Psoas muscle (tissue), 8 donors: ENCODE measurements at places on chromosomes 3 and 15. TPM values are rescaled to one million over a fixed set of nuclear protein-coding genes. Genes with fewer than 3 reads are reported as not detected.

DNA sequence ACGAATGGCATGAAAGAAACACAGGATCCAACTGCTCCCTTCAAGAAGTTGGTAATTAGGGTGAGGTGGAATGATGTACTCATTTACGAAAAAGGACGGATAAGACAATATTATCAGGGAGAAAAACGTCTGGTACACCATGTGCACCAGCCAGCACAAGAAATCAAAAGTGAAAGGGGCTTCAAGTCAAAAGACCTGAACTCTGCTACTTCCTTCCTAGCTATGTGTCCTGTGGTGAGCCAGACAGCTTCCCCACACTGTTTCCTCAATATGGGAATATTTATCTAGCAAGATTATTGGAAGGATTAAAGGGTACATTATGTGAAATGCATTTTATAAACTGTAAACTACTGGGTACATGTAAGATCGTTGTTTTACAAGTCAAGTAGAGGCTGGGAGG is 33.9 kb downstream of the RAB27A start:
- no peak for DNase-seq

- DNase-seq: no peak
Observed at GRCh38 chr3:67290438-67290837, 292.3 kb downstream of the KBTBD8 start.

DNA sequence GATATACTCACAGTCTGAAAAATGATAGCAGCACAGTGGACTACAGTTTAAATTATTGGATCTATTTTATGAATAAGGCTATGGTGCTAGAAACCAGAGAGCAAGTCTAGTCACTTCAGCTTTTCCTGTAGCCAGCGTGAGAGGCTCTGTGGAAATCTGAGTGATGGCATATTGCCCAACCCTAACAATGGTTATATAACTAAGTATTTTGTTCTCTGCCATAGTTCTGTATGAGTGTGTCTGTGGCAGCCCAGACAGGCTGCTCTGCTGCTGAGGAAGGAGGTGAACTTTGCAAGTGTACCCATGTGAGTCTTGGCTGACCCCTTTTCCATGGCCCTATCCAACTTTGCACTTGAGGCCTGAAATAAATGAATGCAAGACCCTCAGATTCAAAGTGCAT is 105.7 kb downstream of the LRTM1 start:
- DNase-seq: no peak

DNA sequence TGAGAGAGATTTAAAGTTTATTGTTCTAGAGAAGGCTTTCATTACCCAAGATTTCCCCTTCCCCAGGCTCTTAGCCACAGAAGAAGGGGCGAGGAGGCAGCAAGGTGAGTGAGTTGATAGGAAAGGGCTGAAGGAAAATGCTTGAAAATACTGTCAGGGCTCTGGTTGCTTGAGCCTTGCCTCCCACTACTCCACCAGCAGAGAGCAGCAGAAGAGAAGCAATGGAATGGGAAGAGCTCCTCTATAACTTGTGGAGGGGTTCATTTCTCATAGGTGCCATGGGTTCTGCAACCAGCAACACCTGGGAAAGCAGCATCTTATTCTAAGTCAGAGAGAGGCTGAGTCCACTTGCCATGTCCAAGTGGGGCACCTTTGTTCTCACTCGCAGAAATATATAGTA is 184.0 kb upstream of the CNTN6 start:
- DNase-seq: no peak

- DNase-seq: peak; percentile 86
Observed at GRCh38 chr15:31396881-31397560, 70.4 kb downstream of the KLF13 start.

DNA sequence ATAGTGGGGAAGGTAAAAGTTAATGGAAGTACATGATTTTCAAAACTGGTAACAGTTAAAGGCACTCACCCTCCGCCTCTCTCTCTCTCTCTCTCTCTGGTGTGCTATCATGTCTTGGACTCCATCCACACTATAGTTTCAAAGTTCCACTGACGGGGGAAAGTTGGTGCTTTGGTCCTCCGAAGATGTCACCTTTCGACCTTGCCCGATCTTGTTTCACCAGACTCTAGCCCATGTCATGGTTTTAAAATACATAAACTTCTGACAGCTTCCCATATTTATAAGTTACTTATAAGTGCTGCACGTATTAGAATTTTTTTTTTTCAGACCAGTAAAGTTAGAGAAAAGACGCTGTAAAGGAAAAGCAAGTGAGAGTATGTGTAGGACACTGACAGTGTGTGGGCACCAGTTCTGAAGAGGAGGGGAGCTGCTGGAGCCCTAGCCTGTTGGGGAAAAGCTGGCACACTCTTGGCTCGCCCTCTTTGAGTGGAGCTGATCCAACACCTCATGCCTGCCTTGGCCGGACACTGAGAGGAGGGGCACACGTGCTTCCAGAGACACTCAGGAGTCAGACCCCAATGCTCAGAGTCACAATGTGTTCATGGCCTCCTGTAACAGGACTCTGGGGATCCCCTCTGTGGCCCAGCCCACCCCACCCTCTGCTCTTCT is 200.5 kb upstream of the TPM1 start:
- DNase-seq: no peak

- DNase-seq: no peak
Observed at GRCh38 chr3:14547693-14548092, 7.6 kb upstream of the GRIP2 start.

GRCh38 chr15:71804695-71805470 is 5.5 kb upstream of the NR2E3 start:
- no peak for DNase-seq

GRCh38 chr3:114235431-114235830 is 1.9 kb downstream of the ZNF80 start:
- no peak for DNase-seq

GRCh38 chr3:139772539-139773500 is 95.0 kb upstream of the NMNAT3 start:
- DNase-seq: no peak

DNA sequence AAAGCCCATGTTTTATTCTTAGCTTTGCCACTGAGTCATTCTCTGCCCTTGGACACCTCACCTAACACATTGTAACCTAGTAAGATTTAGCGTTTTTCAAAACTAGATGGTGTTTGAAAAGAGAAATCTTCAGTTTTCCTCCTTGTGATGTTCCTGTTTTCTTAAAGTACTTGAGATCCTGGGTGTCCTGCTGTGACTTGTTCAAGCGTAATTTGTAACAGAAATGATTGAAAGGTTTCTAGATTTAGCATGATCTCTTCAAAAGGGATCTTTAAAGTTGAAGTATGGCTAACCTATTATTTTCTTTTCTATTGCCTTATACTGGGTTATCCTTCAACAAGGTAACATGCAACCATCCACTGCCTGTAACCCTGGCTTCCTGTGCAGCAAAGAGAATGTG is 32.6 kb upstream of the SPATA16 start:
- no peak for DNase-seq

GRCh38 chr3:175985781-175986180 is 1126.6 kb downstream of the NAALADL2 start:
- no peak for DNase-seq

DNA sequence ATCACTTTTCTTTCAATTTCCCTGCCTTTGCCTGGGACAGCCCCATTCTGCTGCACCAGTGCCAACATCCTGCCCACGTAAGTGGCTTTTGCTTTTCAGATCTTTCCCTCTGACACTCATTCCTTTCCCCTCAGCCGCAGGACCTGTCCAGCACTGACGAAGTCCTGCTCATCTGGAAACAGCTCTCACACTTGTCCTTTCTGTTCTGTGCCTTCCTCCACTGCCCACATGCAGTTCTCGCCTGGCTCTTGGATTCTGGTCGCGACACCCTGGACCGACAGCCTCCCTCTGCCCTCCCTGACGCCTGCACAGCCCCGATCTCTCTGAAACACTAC is 99.7 kb downstream of the ADCY5 start:
- DNase-seq: no peak

- no peak for DNase-seq
Observed at GRCh38 chr3:33993631-33994030, 195.2 kb downstream of the PDCD6IP start.

DNA sequence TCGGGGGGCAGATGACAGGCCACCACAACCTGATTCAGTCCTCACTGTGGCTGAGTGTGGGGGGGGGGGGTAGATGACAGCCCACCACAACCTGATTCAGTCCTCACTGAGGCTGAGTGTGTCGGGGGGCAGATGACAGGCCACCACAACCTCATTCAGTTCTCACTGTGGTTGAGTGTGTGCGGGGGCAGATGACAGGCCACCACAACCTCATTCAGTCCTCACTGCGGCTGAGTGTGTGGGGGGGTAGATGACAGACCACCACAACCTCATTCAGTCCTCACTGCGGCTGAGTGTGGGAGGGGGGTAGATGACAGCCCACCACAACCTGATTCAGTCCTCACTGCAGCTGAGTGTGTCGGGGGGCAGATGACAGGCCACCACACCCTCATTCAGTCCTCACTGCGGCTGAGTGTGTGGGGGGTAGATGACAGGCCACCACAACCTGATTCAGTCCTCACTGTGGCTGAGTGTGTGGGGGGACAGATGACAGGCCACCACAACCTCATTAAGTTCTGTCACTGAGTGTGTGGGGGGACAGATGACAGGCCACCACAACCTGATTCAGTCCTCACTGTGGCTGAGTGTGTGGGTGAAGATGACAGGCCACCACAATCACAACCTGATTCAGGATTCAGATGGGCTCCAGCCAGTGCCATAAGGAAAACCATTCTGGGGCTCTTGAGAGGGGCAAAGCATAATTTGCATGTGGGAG is 16.9 kb downstream of the ZNF717 start:
- no peak for DNase-seq

GRCh38 chr3:134374105-134374790 is at the start of gene AMOTL2:
Gene AMOTL2, minus strand, starts transcription at chr3:134374447. Its CDS starts 3,014 bp downstream, at chr3:134371433.
- peak; percentile 90 for DNase-seq

GRCh38 chr3:187713504-187713903 is 11.1 kb upstream of the RTP2 start:
- DNase-seq: no peak

DNA sequence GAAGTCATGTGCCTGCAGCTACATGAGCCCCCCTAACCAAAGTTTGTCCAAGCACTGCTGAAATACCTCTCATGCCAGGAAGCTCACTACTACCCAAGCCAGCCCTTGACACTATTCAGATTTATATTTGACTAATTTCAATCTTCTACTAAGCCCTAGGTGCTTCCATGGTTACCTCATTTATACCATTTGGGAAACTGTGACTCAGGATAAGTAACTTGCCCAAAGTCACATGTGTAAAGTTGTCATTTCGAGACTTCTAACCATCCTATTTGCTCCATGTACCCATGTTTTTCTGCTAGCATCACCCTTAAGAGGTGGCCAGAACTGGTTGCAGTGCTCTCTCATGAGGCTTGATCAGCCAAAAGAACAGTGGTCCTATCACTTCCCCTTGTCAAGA is 20.7 kb upstream of the TIMP4 start:
- no peak for DNase-seq

DNA sequence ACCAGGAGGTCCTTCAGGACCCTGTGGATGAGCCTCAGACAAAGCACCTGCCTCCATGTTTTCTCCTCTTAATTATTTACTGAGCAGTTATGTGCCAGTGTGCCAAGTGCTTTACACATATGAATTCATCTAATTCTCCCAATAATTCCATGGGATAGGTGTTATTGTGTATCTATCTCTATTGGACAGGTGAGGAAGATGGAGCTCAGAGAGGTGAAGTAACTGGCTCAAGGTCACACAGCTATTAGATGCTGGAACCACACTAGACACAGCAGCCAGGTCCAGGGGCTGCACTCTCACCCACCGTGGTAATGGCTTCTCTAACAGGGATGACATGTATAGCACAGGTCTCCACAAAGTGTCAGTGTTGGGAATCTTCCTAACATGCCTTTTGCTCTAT is 70.2 kb downstream of the TLE3 start:
- DNase-seq: no peak

DNA sequence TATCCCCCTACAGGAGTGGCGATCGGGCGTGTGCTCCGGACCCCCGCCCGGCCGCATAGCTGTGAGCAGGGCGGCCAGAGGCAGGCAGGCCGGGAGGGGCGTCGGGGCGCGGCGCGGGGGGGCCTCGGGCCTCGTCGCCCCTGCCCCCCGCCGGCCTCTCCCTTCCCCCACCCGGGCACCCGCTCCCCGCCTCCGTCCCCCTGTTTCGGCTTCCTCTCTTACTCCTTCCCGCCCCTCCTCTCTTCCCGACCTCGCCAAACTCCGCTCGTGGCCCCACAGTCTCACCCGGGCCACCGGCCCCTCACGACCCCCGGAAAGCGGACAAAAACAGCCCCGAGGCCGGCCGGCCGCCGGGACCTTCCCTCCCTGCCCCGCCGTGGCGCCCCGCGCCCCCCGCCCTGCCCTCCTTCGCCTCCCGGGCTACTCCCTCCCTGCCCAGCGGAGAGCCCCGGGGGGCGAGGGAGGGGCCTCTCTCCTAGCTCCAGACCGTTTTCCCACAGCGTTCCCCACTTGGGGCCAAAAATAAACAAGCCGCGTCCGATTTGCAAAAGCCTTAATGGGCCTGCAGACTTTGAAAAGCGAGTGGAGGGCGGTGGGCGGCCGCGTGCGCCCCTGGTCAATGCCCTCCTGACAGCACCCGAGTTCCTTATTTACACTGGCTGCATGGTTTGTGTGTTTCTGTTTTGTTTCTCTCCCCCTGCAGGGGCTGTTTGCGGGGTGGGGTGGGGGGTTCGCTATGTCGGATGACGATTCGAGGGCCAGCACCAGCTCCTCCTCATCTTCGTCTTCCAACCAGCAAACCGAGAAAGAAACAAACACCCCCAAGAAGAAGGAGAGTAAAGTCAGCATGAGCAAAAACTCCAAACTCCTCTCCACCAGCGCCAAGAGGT is 1.0 kb downstream of the UBE2E1 start:
- peak; percentile 28 for DNase-seq

DNA sequence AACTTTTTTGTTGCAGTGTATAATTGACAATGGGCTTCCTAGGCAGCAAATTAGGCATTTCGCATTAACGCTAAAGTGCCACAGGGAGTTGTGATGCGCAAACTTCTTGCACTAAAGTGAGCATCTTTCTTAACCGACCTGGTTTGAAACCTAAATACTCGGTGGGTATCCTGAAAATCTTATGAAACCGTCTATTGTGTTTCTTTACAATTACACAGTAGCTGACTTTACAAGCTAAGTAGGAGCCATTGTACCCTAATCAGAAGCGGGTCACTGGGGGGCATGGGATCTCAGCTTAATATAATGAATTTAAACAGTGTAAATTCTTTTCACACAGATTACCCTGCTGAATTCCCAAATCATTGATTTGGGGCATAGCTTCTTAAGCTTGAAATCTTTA is 328.0 kb downstream of the KCNH8 start:
- DNase-seq: no peak

GRCh38 chr3:13518516-13518953 is 30.4 kb upstream of the FBLN2 start:
- DNase-seq: peak; percentile 93

GRCh38 chr3:197878427-197878826 is 71.6 kb upstream of the RPL35A start:
- DNase-seq: no peak

- no peak for DNase-seq
Observed at GRCh38 chr3:55813268-55814097, 326.4 kb upstream of the WNT5A start.

TP63 gene
- total RNA-seq: 10.3 TPM

IQCH gene
- 0.60 TPM for total RNA-seq

MYLK gene
- total RNA-seq: 13.7 TPM

ROPN1B gene
- 0.46 TPM for total RNA-seq

MAGEL2 gene
- total RNA-seq: 0.06 TPM

PHC3 gene
- total RNA-seq: 39.7 TPM

LMAN1L gene
- 0.66 TPM for total RNA-seq

OXTR gene
- total RNA-seq: 0.16 TPM

AADAC gene
- total RNA-seq: not detected

SKIC8 gene
- 38.6 TPM for total RNA-seq

OSBPL10 gene
- total RNA-seq: 2.3 TPM

DUOXA1 gene
- not detected for total RNA-seq

CYP8B1 gene
- total RNA-seq: not detected
